NCI-H187 (cell line): ENCODE measurements at places on chromosomes 6 and 20.

- DNase-seq: no peak
Observed at GRCh38 chr20:45993197-45993951, 15.3 kb upstream of the MMP9 start.

- no peak for DNase-seq
Observed at GRCh38 chr6:43368259-43369160, 937 bp downstream of the ZNF318 start.

DNA sequence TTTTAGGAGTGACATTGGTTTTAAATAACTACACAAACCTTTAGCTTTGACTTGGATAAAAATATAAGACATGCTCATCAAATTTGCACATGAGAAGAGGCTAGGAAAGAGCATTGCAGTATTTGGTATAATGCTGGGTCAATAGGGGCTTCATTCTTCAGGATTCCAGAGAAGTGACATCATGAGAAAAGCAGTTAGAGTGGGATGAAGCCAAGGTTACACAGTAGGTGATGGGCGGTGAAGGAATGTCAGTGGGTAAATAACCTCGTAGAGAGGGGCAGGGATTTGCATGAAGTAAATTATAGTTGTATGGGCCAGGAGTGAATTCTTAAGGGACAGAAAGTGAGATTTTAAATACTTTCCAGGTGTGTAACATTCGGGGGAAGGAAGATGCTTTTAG is 216.2 kb downstream of the RFPL4B start:
- no peak for DNase-seq

DNA sequence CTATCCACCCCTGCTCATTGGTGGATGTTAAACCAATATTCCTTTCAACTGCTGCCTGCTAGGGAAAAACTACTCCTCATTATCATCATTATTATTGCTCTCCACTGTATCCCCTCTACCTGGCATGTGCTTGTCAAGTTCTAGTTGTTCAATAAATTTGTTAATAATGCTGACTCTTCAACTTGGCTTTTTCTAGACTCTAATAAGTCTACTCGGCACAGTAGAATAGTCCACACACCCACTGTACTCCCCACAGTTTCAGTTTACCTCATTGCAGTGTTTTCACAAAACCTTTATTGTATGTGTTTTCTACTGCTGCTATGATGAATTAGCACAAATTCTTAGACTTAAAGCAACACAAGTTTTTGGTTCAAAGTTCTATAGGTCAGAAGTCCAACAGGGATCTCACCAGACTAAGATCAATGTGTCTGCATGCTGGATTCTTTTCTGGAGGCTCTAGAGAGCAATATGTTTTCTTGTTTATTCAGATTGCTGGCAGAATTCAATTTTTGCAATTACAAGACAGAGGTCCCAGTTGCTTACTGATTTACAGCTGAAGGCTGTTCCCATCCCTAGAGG is 13.1 kb downstream of the BTN3A1 start:
- no peak for DNase-seq
